ENCODE measurements at places on chromosomes 12 and 14. TPM values are rescaled to one million over a fixed set of nuclear protein-coding genes. Genes with fewer than 3 reads are reported as not detected.

The PLEKHG7 gene
- not detected for polyA plus RNA-seq

The IL22 gene
- polyA plus RNA-seq = 2.3 TPM

The ITGB7 gene
- not detected for polyA plus RNA-seq

The LYZ gene
- polyA plus RNA-seq = not detected

The CACNA1C gene
- polyA plus RNA-seq = 0.39 TPM

The CCDC88C gene
- 0.17 TPM for polyA plus RNA-seq

The EPYC gene
- not detected for polyA plus RNA-seq

The CLEC4D gene
- polyA plus RNA-seq = not detected

The PMCH gene
- polyA plus RNA-seq = 2.1 TPM

The WNT1 gene
- polyA plus RNA-seq = not detected

The ACSM4 gene
- polyA plus RNA-seq = not detected

The RFX4 gene
- 5.7 TPM for polyA plus RNA-seq

The ESR2 gene
- 0.09 TPM for polyA plus RNA-seq

The NFATC4 gene
- polyA plus RNA-seq = 0.81 TPM

The RARG gene
- 0.74 TPM for polyA plus RNA-seq

Data from Purkinje cell (primary cell).